Bronchial smooth muscle cell (primary cell): ENCODE measurements at places on chromosomes 5 and 9. TPM values are rescaled to one million over a fixed set of nuclear protein-coding genes. Genes with fewer than 3 reads are reported as not detected.

CCL28 gene
- 0.94 and 1.4 TPM in 2 replicates for total RNA-seq

BTNL3 gene
- not detected in 2 replicates for total RNA-seq

LTC4S gene
- total RNA-seq: 0.94 and 1.3 TPM in 2 replicates

IFNA21 gene
- total RNA-seq: not detected in 2 replicates

PRDM9 gene
- total RNA-seq: not detected in 2 replicates

TRPM3 gene
- under 0.01 and 0.32 TPM in 2 replicates for total RNA-seq

RLN1 gene
- total RNA-seq: not detected in 2 replicates

CDC37L1 gene
- 13.7 and 14.2 TPM in 2 replicates for total RNA-seq

PTGDS gene
- 0.79 and 6.0 TPM in 2 replicates for total RNA-seq

ADAMTS16 gene
- 0.16 TPM in 1 of 2 replicates, not detected in the other for total RNA-seq

CDX1 gene
- total RNA-seq: not detected in 2 replicates

GRM6 gene
- total RNA-seq: under 0.01 TPM in 2 replicates

IL31RA gene
- total RNA-seq: 0.63 and 0.77 TPM in 2 replicates

SPATA6L gene
- total RNA-seq: 0.26 and 0.63 TPM in 2 replicates

ECPAS gene
- 96.8 and 106 TPM in 2 replicates for total RNA-seq

GFI1B gene
- total RNA-seq: not detected in 2 replicates

LCN12 gene
- not detected in 2 replicates for total RNA-seq

ZFAND5 gene
- 53.9 and 78.0 TPM in 2 replicates for total RNA-seq

GMCL2 gene
- not detected in 2 replicates for total RNA-seq

CDC20B gene
- total RNA-seq: 0.09 TPM in 1 of 2 replicates, not detected in the other

ERMP1 gene
- 9.6 and 12.1 TPM in 2 replicates for total RNA-seq

SH2D3C gene
- not detected in 2 replicates for total RNA-seq

ZNF883 gene
- total RNA-seq: 2.4 and 4.1 TPM in 2 replicates

GABRA1 gene
- not detected in 2 replicates for total RNA-seq

CD74 gene
- total RNA-seq: 0.94 and 2.2 TPM in 2 replicates

SLC1A3 gene
- total RNA-seq: 1.7 and 3.0 TPM in 2 replicates

LRRC19 gene
- not detected in 2 replicates for total RNA-seq

F2RL1 gene
- 5.6 and 6.0 TPM in 2 replicates for total RNA-seq

FAM151B gene
- total RNA-seq: 3.9 and 6.9 TPM in 2 replicates
